Activated CD8-positive, alpha-beta memory T cell treated with anti-CD3 and anti-CD28 coated beads for 1 hour (primary cell): ENCODE measurements at places on chromosomes 11 and 22.

DNA sequence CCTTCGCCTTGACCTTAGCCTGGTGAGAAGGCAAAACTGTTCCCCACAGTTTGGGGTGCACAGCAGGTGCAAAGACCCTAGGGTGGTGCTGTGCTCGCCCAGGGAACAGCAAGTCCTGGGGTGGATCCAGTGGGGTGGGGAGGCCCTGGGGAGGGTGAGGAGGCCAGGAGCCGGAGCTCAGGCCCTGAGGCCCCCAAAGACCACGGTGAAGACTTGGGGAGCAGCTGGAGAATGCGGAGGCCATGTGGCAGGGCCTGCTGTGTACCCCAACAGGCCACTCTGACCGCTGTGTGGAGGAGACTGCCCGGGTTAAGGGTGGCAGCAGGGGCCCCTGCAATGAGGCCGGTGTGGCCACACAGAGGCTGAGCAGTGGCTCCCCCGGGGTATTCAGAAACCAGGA, 101.1 kb upstream of the RTL6 start:
- DNase-seq: no peak

- no peak for DNase-seq
Measured at GRCh38 chr11:127003260-127003981, 2.9 kb upstream of the KIRREL3 start.

DNA sequence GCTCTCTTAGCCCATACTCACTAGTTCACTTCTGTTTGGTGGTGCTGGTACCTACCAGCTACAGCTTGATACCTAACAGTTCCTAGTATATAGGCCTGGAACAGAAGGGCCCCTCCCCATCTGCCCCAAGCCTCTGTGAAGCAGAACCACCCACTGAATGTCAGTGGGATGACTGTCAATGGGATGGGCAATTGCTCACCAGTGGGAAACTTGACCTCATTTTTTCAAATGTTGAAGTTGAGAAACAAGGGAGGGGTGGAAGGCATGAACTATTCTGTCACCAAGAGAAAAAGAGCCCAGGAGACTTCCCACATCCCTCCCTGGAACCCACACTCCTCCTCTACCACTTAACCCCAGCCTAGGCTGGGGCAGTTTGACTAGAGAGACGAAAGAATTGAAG, at the start of gene NLRP10:
Gene NLRP10, minus strand, starts transcription at position 62 of the 400 bp plus-strand sequence. CDS start 1,952 bp downstream, outside the sequence.
- no peak for DNase-seq

- no peak for DNase-seq
Measured at GRCh38 chr11:1011320-1011698, 25.2 kb downstream of the MUC6 start.

DNA sequence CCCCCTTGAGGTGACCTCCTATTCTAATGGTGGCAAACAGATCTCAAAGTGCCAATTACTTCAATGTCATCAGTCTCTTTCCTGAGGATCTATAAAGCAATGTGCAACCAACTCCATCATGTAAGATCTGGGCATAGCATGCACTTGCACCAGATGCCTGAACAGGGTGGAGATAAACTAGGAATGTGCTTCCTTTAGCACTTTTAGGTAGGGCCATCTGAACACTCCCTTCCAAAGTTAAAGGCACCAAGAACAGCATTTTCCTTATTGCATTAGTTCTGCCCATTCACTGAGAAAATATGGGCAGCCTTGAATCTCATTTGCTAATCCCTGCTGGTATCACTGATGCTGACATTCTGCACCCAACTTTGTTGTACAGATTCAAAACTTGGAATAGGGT, 112.0 kb downstream of the SGSM3 start:
- DNase-seq: no peak

DNA sequence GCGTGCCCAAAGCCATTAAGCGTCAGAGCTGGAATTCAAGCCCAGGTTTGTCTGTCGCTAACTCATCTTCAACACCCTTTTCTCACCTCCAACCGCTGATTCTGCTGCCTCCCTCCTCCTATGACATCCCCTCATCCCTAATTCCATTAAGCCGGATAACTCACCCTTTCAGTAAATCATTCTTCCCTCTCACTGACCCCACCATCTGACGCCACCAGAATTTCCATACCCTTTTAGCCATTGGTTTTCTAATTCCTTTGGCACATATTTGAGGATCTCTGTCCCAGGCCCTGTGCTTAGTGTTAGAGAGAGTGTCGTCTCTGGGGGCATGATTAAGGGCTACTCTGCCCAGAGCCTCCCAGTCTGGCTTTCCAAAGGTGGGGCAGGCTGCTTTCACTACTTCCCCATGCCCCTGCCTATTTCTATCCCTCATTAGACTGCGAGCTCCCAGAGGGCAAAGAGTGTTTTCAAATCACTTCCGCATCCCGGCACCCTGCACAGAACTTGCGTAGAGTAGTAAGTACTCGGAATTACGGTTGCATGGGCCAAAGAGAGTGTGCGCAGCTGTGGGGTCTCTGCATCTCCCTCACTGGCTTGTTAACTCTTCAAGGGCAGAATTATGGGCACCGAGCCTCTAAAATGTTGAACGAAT, 3.9 kb downstream of the KLHL35 start:
- no peak for DNase-seq

DNA sequence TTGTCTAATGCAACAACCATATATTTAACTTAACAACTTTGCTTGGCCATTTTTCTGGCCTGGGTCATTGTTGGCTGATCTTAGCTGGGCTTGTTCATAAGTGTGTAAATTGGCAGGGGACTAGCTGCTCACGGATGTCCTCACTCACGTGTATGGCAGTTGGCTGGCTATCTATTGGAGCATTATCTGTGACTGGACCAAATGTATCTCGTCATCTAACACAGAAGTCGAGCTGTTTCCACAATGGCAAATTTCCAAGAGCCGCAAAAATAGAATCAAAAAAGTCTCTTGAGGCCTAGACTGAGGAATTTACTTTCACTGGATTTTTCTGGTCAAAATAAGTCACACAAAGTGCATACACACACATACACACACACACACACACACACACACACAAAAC, 893.3 kb downstream of the FAM181B start:
- no peak for DNase-seq

- DNase-seq: no peak
Measured at GRCh38 chr22:30226192-30226832, 20.2 kb downstream of the LIF start.

DNA sequence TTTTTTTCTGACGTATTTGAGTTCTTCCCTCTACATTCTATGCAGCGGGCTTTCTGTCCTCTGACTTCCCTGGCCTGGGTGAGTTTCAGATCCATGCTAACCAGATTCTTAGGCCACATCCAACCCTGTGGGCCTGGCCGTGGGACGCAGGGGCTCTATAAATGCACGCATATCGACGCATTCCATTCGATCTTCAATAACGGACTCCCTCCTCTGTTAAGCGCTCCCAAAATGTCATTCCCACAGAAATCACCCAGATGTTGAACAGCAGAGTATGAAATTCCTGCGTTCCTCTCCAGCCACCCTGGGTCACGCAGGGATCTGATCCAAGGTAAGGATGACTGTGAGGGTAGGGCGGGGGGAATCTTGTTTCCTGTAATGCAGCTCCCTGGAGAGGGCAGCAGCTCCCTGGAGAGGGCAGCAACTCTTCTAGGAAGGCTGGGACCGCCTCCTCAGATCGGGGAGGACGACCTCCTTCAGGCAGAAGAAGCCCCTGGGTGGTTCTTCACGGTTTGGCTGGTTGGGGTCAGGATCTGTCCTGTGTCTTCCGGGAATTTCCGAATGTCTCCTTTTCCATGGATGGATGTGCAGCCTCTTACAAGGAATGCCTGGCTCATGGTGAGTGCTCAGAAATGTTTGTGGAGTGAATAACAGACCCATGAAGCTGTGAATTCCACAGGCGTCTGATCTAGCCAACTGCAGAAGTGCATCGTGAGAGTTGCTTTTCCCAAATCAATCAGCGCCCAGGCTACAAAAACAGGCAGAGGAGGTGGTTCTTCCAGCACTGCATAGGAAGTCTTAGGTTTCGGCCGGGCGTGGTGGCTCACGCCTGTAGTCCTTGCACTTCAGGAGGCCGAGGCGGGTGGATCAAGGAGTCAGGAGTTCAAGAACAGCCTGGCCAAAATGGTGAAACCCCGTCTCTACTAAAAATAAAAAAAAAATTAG, 12.2 kb downstream of the MRGPRD start:
- no peak for DNase-seq

DNA sequence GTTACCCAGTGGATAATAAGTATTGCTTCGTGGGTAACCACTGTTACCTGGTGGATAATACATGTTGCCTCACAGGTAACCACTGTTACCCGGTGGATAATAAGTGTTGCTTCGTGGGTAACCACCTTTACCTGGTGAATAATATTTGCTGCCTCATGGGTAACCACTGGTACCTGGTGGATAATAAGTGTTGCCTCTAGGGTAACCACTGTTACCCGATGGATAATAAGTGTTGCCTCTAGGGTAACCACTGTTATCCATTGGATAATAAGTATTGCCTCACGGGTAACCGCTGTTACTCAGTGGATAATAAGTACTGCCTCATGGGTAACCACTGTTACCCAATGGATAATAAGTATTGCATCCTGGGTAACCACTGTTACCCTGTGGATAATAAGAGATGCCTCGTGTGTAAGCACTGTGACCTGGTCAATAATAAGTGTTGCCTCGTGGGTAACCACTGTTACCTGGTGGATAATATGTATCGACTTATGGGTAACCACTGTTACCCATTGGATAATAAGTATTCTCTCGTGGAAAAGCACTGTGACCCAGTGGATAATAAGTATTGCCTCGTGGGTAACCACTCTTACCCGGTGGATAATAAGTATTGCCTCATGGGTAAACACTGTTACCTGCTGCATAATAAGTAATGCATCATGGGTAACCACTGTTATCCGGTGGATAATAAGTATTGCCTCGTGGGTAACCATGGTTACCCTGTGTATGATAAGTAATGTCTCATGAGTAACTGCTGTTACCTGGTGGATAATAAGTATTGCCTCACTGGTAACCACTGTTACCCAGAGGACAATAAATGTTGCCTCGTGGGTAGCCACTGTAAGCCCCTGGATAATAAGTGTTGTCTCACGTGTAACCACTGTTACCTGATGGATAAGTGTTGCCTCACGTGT, 20.1 kb upstream of the NXPE4 start:
- DNase-seq: no peak

DNA sequence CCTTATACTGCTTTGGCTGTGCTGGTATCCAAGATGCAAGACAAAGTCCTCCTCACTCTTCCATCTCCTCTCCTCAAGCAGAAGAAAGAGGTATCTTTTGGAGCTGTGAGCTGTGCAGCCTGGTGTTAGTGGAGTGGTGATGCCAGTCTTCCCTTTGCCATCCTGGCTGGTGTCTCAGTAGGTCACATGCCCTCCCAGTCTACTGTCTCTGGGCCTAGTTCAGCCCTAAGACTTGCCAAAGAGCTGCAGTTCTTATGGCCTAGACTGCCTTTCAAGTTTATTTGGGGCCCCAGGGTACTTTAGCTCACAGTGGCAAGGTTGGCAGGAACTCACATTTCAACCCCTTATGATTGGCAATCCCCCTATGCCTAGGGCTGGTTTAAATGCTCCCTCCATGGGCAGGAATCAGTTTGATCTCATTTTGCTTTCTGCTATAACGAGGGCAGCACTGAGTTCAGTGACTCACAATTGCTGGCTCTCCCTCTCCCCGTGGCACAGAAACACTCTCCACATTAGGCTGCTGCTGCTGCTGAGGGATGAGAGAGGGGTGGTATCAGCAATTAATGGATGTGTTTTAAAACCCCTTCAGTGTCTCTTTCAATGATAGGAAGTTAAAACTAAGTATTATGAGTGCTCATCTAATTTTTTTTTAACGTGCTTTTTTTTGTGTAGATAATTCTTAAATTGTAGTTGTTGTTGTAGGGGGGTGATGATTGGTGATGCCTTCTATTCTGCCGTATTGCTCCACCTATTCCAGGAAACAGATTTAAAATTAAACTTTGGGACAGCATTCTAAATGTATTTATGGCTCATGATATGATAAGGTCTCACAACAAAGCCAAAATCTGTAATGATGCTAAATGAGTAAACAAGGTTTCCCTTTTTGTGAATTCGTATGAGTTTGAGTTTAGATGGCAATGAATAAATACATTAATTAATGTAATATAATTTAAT, 1295.0 kb downstream of the JRKL start:
- no peak for DNase-seq

DNA sequence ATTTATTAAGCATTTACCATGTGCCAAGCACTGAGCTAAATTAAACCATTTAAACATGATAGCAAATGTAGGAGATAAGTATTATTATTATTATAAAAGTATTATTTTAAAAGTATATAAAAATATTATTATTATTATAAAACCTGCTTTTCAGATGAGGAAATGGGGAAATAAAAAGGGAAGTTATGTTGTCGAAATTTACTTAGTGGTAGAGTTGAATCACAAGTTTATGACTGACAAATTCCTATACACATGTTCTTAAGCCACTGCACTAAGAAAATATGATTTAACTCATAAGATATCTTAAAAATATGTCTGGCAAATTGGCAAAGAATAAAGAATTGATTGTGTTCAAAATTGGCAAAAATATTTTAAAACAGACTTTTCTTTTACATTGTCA, 53.8 kb downstream of the CASP12 start:
- DNase-seq: no peak

DNA sequence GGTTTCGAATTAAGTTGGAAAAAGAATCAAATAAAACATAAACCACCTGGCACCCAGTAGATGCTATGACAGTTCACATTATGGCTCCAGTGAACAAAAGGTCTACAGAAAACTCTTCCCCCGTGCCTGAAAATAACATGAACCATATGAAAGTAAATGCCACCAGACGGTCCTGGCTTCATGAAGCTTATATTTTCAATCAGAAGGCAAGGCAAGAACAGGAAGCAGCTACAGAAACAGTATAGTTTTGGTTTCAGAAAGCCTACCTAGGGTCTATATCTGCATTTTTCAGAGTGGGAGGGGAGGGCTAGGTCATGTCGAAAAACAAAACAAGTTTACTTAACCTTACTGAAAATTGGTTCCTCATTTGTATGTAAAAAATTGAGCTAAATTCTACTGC, 9.8 kb downstream of the RAB30 start:
- no peak for DNase-seq

DNA sequence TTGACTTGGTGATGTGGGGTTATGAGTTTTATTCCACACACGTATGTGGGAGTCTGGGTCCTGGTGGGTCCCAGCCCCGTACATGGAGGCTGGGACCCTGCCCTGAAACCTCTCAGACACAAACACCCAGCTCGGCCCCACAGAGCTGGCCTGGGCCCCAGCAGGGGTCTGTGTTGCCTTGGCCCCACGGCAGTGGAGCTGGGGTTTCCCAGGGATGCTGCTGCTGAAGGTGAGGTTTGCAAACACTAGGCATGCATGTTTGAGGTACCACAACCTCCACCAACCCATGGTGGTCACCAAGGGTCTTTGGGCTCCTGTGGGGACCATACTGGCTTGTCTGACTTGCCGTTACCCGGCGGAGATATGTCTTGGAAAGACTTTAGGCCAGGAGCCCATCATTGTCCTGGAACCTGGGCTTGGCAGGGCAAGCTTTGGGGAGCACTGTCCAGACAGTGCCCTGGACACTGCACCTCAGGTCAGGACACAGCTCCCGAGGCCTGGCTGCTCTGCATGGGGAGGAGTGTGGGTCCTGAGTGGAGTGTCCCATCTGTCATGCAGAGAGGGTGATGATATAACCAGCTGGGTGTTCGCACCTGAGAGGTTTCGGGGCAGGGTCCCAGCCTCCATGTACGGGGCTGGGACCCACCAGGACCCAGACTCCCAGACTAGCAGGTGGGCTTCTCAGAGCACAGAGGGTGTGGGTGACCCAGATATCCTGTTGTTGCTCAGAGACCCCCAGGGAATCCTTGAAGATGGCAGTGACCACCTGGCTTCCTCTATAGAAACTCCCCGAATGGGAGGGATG, 63.3 kb downstream of the KCNQ1 start:
- no peak for DNase-seq
